ENCODE measurements at places on chromosomes 4 and X.

DNA sequence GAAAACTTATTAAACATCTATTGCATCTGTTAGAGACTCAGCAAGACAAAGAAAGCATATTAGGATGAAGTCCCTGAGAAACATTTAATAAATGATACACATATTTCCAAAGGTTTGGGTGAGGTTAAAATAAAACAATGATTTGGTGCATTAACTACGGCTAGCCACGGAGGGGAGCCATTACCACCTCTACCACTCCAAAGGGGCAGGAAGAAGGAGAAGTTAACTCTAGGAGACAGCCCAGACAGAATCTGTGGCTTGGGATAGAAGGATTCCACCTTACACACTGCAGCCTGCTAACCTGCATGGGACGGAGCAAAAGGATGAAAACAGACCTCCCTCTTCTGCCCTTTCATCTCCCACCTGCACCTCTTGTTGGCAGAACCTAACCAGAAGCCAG lies 189.1 kb upstream of the C1QTNF7 start:
- DNase-seq = no peak

DNA sequence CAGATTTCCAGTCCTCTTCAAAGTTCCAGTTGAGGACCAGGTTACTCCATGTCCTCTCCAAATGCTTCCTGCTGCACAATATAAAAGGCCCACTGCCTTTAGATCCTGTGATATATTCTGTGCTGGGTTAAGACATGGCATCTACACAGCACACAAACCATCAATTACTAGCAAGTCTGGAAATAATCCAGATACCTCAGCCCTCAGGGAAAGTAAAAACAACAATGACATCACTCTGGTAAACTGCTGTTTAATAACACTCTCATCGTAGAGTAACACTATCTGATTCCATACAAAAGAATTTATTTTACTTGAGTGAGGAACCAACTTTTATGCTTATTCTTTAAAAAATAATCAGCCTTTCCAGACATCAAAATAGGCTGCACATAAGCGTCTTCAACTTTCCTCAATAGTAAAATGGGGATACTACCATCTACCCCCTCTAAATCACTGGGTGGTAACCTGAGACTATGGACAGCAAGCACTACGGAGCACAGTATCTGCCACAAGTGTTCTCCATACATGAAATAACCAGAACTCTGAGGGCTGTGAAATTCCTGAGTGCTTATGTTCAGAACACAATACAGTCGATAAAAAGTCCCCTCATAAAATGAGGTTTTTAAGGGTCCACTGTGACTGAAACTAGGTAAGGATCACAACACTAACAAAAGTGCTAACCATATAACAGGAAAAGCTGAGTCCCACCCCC lies 53.4 kb downstream of the ABCG2 start:
- DNase-seq = peak; percentile 35

- no peak for DNase-seq
Observed at GRCh38 chr4:147078875-147079658, 133.4 kb upstream of the TTC29 start.

- DNase-seq = no peak
Observed at GRCh38 chr4:121758925-121759568, 5.9 kb downstream of the SMIM43 start.

DNA sequence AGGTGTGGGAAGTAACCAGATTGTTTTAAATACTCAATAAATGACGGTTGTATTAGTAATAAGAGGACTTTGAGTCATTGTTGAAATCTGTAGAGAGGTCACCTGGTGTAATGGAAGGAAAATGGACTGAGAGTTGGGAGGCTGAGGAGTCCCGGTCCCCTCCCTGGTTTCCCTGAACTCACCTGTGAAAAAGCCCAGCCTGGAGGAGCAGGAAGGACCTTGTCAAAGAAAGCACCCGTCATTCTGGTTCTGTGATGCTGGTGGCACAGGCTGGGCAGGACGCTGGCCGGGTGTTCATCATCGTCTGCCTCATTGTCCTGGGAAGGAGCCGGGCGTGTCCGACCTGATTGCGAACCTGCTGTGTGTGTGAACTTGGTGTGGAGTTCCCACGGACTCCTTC lies 70.8 kb downstream of the SORCS2 start:
- DNase-seq = no peak

DNA sequence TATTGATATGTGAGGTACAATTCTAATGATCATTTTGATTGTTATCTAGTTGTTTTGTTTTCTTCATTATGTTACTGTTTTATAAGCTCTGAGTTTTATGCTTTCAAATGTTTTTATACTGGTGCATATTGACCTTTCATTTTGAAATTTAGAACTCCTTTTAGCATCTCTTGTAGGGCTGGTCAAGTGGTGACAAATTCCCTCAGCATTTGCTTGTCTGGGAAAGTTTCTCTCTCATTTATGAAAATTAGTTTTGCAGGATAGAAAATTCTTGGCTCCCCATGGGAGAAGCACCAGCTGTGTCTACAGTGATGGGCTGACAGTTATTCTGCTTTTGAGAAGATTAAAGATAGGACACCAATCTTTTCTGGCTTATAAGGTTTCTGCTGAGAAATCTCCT lies 105.3 kb upstream of the SPRY1 start:
- DNase-seq = no peak

DNA sequence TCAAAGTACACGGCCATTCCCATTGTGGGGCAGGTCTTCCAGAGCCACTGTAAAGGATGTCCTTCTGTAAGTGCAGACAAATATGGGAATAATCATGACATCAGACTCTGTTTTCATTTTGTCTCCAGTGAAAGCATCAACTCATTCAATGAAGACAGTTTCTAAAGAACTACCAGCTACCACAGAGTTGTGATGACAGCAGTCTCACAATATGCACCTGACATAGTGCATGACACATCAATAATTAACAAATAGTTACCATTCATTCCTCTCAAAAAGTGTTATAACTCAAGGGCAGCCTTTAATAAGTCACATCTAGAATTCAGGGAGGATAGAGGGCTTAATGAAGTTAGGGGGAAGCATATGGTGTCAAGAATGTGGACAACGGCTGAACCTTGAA lies 20.2 kb downstream of the MTTP start:
- DNase-seq = no peak

DNA sequence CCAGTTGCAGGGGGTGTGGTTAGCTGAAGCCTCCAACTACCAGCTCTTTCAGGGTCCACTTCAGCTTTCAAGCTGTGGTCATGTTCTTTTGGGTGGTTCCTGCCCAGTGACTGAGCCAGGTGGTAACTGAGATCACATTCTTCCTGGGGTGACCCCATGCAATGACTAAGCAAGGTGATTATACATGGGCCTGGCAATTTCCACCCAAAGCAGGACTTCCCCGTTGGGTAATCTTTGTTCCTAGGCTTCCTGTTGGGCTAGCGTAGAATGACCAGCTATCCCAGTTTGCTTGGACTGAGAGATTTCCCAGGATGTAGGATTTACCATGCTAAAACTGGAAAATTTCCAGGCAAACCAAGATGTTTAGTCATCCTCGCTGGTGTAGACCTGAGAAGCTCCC lies 18.4 kb upstream of the MAGEB17 start:
- no peak for DNase-seq

GRCh38 chr4:153143527-153144348 lies 60.5 kb upstream of the TRIM2 start:
- no peak for DNase-seq

DNA sequence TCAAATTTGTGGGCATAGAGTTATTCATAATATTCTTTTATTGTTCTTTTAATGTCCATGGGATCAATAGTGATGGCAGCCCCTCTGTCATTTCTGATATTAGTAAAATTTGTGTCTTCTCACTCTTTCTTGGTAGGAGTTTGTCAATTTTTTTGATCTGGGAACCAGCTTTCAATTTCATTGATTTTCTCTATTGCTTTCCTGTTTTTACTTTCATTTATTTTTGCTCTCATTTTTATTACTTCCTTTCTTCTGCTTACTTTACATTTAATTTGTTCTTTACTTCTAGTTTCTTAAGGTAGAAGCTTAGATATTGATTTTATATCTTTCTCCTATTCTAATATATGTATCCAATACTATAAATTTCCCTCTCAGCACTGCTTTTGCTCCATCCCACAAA lies 40.7 kb downstream of the AWAT2 start:
- no peak for DNase-seq

- DNase-seq = peak; percentile 24
Observed at GRCh38 chr4:27819246-27819645, 958.6 kb downstream of the STIM2 start.

GRCh38 chr4:176538217-176538925 lies 218.6 kb downstream of the SPCS3 start:
- DNase-seq = peak; percentile 39

GRCh38 chr4:53928825-53929224 lies 135.6 kb downstream of the CHIC2 start:
- no peak for DNase-seq

- DNase-seq = no peak
Observed at GRCh38 chr4:169663402-169663801, 43.0 kb downstream of the CLCN3 start.

GRCh38 chr4:13750594-13750993 lies 123.1 kb upstream of the BOD1L1 start:
- no peak for DNase-seq

- DNase-seq = no peak
Observed at GRCh38 chrX:138150709-138151108, 560.8 kb downstream of the FGF13 start.

- no peak for DNase-seq
Observed at GRCh38 chr4:76712564-76712963, 185.4 kb downstream of the SOWAHB start.

DNA sequence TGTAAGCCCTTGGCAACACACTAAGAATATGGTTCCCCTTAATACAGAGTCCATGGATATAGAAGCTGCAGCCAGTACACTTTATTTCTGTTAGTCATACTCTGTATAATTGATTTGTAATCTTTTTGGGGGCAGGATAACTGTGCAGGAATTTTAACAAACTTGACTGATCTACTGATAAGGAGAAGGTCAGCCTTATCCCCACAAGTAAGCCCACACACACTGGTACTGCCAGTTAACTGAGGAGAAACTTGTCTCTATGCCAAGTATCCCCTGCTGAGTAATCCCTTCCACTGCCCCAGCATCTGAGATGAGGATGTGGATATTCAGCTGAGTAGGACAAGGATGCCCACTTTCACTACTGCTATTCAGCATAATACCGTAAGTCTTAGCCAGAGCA lies 154.9 kb upstream of the CXXC4 start:
- DNase-seq = no peak

GRCh38 chrX:16589826-16590225 lies 60.1 kb upstream of the S100G start:
- DNase-seq = no peak

GRCh38 chr4:57462843-57463242 lies 352.7 kb upstream of the IGFBP7 start:
- DNase-seq = no peak

- no peak for DNase-seq
Observed at GRCh38 chrX:66018585-66019309, 21.1 kb downstream of the VSIG4 start.

- no peak for DNase-seq
Observed at GRCh38 chr4:153773236-153773690, 13.4 kb upstream of the RNF175 start.

DNA sequence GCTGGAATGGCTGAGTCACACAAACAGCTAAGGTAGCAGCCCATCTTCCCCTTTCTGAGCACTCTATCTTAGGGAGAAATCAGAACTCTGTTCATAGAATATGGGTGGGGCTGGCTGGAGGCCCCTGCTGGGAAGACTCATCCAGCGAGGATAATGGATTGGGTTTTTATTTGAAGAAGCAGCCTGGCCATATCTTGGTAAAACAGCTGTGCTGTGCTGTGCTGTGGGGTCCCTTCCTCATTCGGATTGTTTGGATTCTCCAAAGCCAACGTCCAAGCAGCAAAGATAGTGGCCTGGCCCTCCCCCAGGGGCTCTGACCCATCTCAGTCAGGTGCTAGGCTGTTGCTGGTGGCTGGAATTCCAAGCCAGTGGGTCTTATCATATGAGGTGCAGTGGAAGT lies 63.8 kb downstream of the ZNF718 start:
- no peak for DNase-seq

GRCh38 chr4:5383191-5383980 lies 325.0 kb downstream of the EVC2 start:
- no peak for DNase-seq

- DNase-seq = no peak
Observed at GRCh38 chr4:54139332-54139731, 39.4 kb downstream of the GSX2 start.

DNA sequence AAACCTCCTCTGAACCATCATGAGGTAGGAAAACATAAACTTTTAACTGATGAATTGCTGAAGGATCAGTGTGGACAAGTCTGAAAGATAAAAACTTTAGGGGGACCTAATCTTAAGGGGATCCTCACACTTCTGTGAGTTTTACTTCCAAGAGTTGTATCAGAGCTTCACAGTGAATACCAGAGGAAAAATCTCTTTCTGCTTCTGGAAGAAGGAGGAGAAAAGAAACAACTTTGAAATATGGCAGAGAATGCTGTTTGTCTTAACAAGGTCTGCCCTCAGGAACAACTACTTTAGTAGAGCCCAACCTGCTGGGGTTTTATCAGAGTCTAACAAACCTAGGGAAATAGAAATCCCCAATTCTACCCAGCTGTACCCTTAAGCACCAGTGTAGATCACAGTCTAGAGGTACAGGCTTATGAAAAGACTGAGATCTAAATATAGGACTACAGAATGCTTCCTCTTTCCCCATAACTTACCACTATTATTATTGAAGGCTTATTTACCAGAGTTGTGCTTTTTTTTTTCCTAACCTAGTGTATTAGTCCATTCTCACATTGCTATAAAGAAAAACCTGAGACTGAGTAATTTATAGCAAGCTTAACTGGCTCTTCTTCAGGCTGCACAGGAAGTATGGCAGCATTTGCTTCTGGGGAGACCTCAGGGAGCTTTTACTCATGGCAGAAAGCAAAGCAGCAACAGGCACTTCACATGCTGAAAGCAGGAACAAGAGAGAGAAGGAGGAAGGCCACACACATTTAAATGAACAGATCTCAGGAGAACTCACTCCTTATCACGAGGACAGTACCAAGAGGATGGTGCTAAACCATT lies 167.9 kb downstream of the CAMK2D start:
- no peak for DNase-seq

DNA sequence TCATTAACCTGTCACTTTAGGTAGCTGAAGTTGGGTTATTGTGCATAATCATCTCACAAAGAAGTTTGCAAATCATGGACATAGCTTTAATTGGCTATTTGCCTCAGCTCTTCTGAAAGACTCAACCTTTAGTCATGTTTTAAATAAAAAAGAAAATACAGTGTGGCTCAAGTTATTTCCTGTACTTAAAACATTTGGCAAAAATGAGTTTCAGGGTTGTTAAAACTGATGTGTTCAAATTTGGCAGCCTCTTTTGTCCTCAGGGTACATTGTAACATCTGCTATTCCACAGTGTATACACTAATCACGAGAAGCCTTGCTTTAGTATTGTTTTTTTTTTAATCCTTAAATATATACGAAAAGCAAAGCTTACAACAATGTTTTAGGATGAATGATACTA lies 31.5 kb upstream of the HPGD start:
- peak; percentile 45 for DNase-seq

GRCh38 chr4:25367004-25367621 lies 9.9 kb upstream of the ANAPC4 start:
- peak; percentile 36 for DNase-seq

Measured in amniotic stem cell (primary cell).